ENCODE measurements at places on chromosomes 7 and 10.

DNA sequence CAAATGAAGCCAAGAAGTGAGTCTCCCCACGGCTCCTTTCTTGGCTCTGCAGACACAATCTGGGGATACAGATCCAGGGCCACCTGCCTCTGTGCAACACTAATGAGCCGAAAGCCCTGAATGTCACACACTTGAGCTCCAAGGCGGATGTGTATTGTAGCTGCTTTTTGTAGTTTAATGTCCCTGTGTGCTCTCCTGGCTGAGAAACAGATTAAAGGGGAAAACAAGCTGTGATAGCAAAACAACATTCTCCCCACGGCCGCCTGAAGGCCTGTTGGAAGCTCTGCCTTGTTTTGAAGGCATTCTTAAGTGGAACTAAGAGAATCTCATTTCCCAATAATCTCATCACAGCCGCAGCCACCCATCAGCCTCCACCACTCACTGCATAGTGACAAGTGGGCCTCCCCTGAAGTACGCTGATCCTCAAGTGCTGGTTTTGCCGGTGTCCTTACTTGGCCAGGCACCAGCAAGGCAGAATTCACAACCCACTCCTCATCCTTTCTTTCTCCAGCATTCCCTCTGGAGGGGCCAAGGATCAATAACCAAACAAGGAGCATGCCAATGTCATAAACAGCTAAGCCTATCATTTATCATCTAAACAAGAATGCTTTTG, 44.4 kb upstream of the AMPH start:
- no peaks in the 10 kb centered on the region for H3K36me3 ChIP-seq
- no peak overlapping the region for H3K27ac ChIP-seq
- no peaks in the 10 kb centered on the region for H3K4me1 ChIP-seq
- H3K4me3 ChIP-seq = no peak overlapping the region
- H3K27me3 ChIP-seq = no peaks in the 10 kb centered on the region
- no peak for DNase-seq

DNA sequence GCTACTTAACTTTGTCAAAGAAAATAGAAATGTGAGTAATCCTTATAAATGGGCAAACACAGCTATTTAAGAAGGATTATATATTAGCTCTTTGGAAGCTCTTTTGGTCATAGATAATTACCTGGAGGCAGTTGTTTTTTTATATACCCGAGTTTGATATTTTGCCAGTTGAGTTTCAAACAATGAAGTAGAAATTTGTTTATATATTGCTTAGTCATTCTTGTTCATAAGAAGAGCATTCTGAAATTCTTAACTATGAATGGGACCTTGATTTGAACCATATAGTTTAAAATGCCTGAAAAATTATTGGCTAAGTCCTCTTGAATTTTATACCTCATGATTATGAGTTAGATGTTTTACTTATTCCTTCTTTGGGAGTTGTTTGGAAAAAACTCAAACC, 36.4 kb downstream of the MINPP1 start:
- DNase-seq = no peak
- H3K27ac ChIP-seq = no peak overlapping the region
- no peak overlapping the region for H3K4me3 ChIP-seq
- H3K36me3 ChIP-seq = peaks cover 5% of the 10 kb centered on the region

DNA sequence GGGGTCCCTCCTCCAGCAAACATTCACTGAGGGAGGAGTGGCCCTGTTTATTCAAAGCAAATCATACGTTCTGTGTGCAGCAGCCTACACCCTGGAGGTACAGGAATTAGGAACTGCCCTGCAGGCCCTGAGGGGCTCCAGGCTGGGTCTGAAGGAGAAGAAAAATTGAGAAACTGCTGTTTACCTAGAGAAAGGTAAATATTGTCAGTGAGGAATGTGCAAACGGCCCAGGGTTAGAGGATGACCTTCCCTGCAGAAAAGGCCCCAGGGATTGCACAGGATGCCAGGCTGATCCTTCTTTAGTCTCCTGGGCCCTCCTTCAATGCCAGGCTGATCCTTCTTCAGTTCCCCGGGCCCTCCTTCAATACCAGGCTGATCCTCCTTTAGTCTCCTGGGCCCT, 5.7 kb downstream of the CALML5 start:
- no peaks in the 10 kb centered on the region for H3K27me3 ChIP-seq
- no peaks in the 10 kb centered on the region for H3K4me1 ChIP-seq
- no peaks in the 10 kb centered on the region for H3K36me3 ChIP-seq
- DNase-seq = no peak
- H3K4me3 ChIP-seq = no peak overlapping the region
- H3K27ac ChIP-seq = no peak overlapping the region

- H3K27me3 ChIP-seq = no peaks in the 10 kb centered on the region
- peaks cover 5% of the 10 kb centered on the region for H3K36me3 ChIP-seq
- no peak overlapping the region for H3K4me3 ChIP-seq
- peaks cover 11% of the 10 kb centered on the region for H3K4me1 ChIP-seq
These were observed 45.8 kb downstream of the GLCCI1 start for GRCh38 chr7:8014399-8014798.

GRCh38 chr7:5614600-5614999, 166.9 kb downstream of the RNF216 start:
- H3K4me1 ChIP-seq = no peaks in the 10 kb centered on the region
- no peak overlapping the region for H3K4me3 ChIP-seq
- H3K36me3 ChIP-seq = no peaks in the 10 kb centered on the region
- H3K27ac ChIP-seq = no peak overlapping the region
- DNase-seq = no peak
- H3K27me3 ChIP-seq = no peaks in the 10 kb centered on the region

DNA sequence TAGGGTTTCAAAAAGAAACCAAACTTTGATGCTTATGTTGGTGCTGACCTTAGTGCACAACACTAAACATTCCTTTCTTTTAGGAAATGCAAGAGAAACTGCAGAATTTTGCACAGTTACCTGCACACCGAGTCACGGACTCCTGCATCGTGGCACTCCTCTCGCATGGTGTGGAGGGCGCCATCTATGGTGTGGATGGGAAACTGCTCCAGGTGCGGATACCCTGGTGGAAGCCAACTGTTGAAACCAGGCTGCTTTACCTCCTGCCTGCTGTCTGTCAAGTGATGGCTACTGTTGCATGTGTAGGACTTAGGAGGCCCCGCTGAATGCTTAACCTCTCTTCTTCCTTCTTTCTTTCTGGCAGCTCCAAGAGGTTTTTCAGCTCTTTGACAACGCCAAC, 11.7 kb downstream of the CASP2 start:
- H3K27ac ChIP-seq = no peak overlapping the region
- no peaks in the 10 kb centered on the region for H3K27me3 ChIP-seq

DNA sequence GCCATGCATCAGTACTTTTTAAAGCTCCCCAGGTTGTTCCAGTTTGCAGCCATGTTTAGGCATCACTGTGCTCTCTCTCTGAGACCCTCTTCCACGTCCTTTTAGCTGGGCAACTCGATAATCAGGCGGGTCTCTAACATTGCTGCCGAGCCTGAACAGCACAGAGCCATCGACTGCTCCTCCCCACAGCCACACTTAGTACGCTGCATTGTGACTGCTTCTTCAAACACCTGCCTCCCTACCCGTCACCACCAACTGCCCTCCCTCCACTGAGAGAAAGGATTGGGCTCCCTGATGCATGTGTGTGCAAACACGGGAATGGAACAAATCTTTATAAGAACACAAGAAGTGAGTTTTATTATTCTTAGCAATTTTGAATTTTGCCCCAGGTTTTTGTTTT, 11.4 kb upstream of the TACR2 start:
- H3K4me3 ChIP-seq = no peak overlapping the region
- H3K27ac ChIP-seq = no peak overlapping the region
- no peaks in the 10 kb centered on the region for H3K27me3 ChIP-seq
- H3K4me1 ChIP-seq = peaks cover 15% of the 10 kb centered on the region

GRCh38 chr10:3530346-3530745, 254.7 kb downstream of the KLF6 start:
- no peak overlapping the region for H3K4me3 ChIP-seq
- H3K4me1 ChIP-seq = no peaks in the 10 kb centered on the region
- no peak for DNase-seq
- no peak overlapping the region for H3K27ac ChIP-seq

DNA sequence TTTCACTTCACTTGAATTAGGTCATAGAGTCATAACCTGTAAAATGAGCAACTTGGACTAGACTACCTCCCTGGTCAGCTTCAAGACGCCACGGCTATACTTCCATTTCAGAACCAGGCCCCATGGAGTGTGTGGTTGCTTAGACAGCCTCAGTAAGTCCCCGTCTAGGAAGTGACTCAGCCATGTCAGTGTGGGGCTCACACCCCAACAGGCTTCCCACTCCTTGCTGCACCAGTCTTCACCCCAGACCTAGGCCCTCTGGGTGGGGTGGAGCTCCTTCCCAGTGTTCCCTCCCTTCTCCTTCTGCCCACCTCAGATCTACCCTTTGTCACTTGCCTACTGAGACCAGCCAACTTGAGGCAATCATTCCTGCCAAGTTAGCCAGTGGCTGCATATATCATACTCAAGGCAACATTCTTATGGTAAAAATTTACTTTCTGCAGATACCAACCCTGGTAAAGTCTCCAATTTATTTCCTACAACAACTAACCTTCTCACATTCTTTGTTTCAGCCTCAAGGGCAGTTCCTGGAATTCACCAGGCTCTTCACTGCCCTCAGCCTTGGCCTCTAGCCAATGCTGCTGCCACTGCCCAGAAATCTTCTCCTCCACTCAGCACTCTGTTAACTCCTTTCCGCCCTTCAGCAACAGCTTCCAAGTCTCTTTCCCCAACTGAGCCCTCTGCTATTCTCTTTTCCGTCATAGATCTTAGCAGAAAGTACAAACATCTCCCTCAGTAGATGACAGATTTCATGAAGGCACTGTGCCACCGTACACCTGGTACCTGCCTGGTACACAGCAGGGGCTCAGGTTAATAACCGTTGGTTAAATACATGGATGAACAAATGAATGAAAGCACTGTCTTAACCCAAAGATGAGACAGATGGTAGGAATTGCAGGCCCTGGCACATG, 31.3 kb upstream of the ZNRF2 start:
- H3K27me3 ChIP-seq = no peaks in the 10 kb centered on the region
- H3K36me3 ChIP-seq = no peaks in the 10 kb centered on the region
- no peak overlapping the region for H3K27ac ChIP-seq
- no peak overlapping the region for H3K4me3 ChIP-seq
- peaks cover 8% of the 10 kb centered on the region for H3K4me1 ChIP-seq

DNA sequence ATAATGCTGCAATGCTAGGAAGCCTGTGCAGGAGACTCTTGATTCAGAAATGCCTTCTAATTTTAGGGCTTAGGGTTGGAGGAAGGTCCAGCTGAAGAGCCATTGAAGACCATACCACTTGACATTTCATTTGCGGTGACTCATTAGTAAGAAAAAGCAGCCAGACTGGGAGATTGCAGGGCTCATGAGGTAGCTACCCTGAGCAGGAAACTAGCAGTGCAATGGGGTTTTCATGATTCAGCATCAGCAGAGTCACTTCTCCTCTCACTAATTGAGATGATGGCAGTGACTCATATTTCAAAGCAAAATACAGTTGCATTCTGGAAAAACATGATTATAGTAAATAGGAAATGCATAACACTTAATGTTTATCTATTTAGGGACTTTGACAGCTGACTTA, 434.1 kb downstream of the DNAJB9 start:
- no peaks in the 10 kb centered on the region for H3K36me3 ChIP-seq
- no peak for DNase-seq
- no peaks in the 10 kb centered on the region for H3K4me1 ChIP-seq
- no peaks in the 10 kb centered on the region for H3K27me3 ChIP-seq
- no peak overlapping the region for H3K27ac ChIP-seq

- peaks cover 59% of the 10 kb centered on the region for H3K4me1 ChIP-seq
- H3K27me3 ChIP-seq = no peaks in the 10 kb centered on the region
- no peaks in the 10 kb centered on the region for H3K36me3 ChIP-seq
- DNase-seq = no peak
These were observed 2.4 kb downstream of the PWWP2B start for GRCh38 chr10:132399117-132400035.

- no peak overlapping the region for H3K27ac ChIP-seq
- no peaks in the 10 kb centered on the region for H3K27me3 ChIP-seq
- DNase-seq = no peak
- H3K36me3 ChIP-seq = no peaks in the 10 kb centered on the region
These were observed 19.5 kb downstream of the MYH16 start for GRCh38 chr7:99292127-99292526.

GRCh38 chr10:124644771-124645415, 99.3 kb downstream of the FAM53B start:
- DNase-seq = no peak
- H3K4me3 ChIP-seq = no peak overlapping the region
- H3K36me3 ChIP-seq = no peaks in the 10 kb centered on the region
- peaks cover 99% of the 10 kb centered on the region for H3K4me1 ChIP-seq
- no peaks in the 10 kb centered on the region for H3K27me3 ChIP-seq

Measured in natural killer cell (primary cell).